Fibroblast of the aortic adventitia (primary cell): ENCODE measurements at places on chromosomes 11 and 22. TPM values are rescaled to one million over a fixed set of nuclear protein-coding genes. Genes with fewer than 3 reads are reported as not detected.

The HTR3B gene
- not detected in 2 replicates for total RNA-seq

The ENTHD1 gene
- total RNA-seq = not detected in 2 replicates

The DLG2 gene
- 3.0 and 5.8 TPM in 2 replicates for total RNA-seq

The RCOR2 gene
- 2.9 and 3.3 TPM in 2 replicates for total RNA-seq

The C1QTNF4 gene
- not detected in 2 replicates for total RNA-seq

The PRMT3 gene
- total RNA-seq = 17.3 and 19.3 TPM in 2 replicates

The WBP2NL gene
- total RNA-seq = 0.18 and 1.6 TPM in 2 replicates

The ELFN2 gene
- total RNA-seq = 0.18 and 0.33 TPM in 2 replicates

The CHRNA10 gene
- total RNA-seq = 0.57 and 1.1 TPM in 2 replicates

- DNase-seq = no peak
Measured at GRCh38 chr11:111372538-111372937, 6.5 kb downstream of the POU2AF1 start.

DNA sequence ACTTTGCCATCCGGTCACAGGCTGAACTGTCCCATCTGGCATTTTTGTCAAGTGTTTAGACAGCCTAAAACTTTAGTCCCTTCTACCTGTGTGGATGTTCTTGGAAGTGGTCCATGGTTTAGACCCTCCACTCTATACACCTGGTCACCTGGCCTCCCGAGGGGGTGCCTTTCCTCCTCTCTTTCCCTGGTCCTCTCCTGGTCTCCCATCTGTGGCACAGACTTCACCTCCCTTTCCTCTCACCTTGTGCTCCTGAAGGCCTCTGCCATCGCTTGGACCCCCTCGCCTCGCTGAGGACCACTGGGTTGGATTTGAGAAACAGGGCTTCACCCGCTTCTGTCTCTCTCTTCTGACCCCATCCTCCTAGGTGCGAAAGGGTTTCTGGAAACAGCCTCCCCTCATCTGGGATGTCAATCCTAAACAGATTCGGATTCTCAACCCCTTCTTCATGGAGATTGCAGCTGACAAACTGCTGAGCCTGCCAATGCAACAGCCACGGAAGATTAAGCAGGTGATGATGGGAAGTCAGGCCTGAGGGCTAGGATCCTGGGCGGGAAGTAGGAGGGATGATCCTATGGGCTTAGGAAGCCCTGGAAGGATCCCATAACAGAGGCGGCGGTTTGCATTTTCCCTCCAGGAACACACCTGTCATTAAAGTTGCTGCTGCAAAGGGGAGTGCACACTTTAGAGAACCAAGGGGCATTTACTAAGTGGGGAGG, 53.6 kb downstream of the ST3GAL4 start:
- no peak for DNase-seq

GRCh38 chr11:115678942-115679341, 174.7 kb upstream of the CADM1 start:
- no peak for DNase-seq

GRCh38 chr11:95766701-95767100, 22.9 kb downstream of the FAM76B start:
- DNase-seq = no peak

- no peak for DNase-seq
Measured at GRCh38 chr11:73810637-73811036, 23.0 kb downstream of the MRPL48 start.

DNA sequence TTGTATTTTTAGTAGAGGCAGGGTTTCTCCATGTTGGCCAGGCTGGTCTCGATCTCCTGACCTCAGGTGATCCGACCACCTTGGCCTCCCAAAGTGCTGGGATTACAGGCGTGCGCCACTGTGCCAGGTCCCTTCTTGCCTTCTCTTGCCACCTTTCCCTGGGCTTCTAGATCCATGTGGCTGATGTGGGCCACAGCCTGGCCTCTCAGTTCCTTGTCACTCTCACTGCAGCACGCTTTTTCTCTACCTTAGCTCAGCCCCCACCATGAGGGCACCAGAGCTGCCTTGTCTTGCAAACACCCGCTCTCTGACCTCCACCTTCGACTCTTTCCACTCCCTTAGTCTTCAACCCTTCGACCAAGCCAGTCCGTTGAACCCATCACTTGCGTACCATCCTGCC, 7.5 kb downstream of the CAPN1 start:
- no peak for DNase-seq

- DNase-seq = no peak
Measured at GRCh38 chr11:102400603-102401002, 52.0 kb downstream of the TMEM123 start.

- DNase-seq = no peak
Measured at GRCh38 chr11:37465221-37465620, 867.2 kb upstream of the RAG2 start.

DNA sequence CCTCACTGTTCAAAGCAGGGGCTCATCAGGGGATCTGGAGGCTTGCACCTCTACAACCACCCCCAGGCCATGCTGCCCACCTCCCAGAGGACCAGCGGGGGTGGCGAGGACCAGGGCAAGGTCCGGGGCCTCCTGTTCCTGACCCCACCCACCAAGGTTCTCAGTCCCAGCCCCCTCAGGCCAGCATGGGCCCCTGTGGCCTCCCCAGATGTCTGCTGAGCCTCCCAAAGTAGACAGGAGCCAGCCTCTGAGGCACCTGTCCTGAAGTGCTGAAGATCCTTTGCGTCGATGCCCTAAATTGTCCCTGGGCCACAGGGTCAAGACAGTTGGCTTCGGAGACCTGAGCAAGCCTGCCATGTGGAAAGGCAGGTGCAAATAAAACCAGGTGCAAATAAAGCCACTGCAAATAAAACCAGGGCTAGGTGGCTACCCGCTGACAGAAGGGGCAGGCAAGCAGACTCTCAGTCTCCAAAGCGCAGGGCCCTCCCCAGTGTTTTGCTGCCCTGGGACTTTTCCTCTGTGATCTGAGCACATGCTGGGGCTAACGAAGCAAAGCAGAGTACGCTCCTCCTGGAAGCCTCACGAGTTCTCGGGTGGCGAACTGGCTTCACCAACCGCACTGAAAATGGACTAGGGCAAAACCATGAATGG, 22.4 kb upstream of the ARFGAP3 start:
- DNase-seq = no peak

DNA sequence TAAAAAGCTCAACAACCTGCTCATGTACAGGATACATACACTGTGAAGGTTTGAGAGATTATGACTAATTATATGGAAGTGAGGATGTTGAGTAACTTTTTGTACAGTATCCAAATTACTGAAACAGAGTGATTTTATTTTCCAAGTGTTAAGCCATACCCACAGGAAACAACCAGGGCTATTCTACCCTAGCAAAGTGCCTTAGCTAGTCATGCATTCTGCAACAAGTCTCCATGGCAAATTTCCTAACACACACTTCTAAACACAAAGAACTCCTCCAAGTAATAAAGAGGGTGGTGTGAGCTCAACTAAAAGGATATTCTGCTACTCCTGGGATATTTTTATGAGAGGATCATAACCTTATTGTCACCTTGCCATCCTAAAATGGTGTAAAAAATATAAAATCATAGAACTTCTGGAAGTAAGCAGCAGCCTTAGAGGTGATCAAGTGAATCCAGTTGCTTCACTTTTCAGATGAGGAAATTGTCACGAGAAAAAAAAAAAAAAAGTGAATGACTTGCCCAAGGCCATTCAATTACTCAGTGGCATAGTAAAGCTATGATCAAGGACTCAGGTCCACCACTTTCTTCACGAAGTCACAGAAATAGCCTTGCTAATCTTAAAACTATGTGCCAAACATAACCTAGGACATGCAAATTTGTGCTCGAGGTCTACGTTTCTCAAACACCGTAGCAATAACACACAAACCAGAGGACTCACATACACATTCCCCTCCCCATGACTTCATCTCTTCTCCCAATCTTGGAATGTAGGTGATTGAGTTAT, 4.2 kb downstream of the LGR4 start:
- peak; percentile 78 for DNase-seq

GRCh38 chr11:20668844-20669819, at the start of gene NELL1:
Gene NELL1 (plus strand): TSS chr11:20669586.
- no peak for DNase-seq

GRCh38 chr11:3049430-3050243, 7.6 kb downstream of the CARS1 start:
- peak; percentile 94 for DNase-seq

DNA sequence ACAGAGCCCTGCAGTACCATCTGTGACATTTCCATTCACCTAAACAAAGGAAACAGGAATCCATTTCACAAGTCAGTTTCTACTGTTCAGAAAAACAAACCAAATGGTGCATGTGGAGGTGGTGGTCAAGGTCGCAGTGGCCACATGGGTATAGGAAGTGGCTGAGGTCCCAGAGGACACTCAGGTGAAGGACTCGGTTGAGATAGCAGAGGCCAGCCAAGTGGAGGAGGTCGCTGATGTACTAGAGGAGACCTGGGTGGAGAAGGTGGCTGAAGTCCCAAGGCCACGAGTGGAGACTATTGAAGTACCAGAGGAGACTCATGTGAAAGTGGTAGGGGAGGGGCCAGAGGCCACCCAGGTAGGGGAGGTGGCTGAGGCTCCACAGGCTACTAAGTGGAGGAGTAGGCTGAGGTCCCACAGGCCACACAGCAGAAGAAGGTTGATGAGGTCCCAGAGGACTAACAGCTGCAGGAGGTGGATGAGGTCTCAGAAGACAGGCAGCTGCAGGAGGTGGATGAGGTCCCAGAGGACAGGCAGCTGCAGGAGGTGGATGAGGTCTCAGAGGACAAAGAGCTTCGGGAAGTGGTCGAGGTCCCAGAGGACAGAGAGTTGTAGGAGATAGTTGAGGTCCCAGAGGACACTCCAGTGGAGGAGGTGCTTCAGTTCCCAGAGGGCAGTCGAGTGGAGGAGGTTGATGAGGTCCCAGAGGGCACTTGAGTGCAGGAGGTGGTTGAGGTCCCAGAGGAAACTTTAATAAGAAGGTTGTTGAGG, 40.2 kb downstream of the ZNF195 start:
- no peak for DNase-seq

- DNase-seq = no peak
Measured at GRCh38 chr11:116108161-116108560, 603.9 kb upstream of the CADM1 start.
